ENCODE measurements at places on chromosomes 3 and 15.
A peak's percentile ranks its signal among the peaks of the same experiment; 100 is the strongest.

DNA sequence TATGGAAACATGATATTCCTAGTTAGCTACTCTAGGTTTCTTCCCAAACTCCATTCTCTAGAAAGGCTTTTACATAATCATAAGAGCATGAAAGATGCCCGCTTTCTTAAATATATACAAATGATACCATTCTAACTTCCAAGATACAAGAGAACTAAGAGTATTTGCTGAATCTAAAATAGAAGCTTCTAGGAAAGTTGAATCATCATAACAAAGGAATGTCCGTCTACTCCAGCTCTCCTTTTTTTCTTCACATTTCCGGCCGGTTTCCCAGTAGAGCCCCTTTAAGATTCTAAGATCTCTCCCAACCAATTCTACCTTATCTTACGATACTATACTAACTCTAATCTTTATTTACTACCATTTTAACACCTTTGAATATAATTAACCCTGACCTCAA is 60.1 kb downstream of the RAD18 start:
- no peak for DNase-seq

- DNase-seq: no peak
These were observed 15.9 kb downstream of the PPM1L start for GRCh38 chr3:160771811-160772459.

DNA sequence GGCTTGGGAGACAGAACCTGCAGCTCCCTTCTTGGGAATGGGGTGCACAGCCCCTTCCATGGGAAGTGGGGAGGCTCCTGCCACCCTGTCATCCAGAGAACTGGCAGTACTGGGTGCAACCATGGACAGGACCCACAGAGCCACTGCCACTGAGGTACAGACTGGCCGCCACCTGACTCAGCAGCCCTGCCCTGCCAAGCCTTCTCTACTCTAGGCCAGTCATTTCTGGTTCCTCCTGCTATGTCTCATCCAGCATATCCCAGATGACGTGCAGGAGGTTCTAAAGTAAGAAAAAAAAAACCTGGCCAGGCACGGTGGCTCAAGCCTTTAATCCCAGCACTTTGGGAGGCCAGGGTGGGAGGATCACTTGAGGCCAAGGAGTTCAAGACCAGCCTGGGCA is 76.9 kb upstream of the RPL32 start:
- no peak for DNase-seq

DNA sequence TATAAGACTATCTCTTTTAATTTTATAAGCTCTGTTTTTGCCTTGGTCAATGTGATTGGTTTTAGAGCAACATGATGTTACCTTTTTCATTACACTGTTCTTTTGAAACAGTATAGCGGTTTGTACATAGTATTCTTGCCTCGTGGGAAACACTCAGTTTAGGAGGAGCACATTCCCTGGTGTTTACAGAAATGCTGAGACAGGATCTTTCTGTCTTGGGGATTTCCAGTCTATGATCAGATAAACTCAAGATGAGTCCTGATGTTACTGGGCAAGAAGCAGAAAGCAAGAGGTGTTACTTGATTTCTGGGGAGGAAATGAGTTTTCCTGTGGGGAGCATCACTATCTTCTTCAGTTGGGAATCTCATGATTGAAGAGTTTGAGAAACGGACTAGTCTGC is 2.5 kb downstream of the TMEM266 start:
- DNase-seq: no peak

DNA sequence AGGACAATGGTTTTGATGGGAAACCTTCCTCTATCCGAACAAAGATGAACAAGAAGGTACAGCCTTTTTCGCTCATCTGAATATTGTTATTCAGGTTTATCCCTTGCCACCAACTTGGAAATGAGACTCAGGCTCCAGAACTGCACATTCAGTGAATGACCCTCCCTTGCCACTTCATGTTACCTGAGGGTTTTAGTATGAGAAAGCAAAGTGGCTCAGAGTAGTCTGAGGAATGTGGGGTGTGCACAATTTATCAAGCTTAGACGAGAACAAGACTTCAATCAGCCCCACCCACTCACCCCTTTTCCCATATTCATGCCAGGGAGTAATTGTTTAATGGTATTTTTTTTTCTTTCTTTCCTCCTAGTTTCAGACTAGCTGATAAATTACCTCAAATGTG is 265.3 kb upstream of the POU1F1 start:
- DNase-seq: no peak

DNA sequence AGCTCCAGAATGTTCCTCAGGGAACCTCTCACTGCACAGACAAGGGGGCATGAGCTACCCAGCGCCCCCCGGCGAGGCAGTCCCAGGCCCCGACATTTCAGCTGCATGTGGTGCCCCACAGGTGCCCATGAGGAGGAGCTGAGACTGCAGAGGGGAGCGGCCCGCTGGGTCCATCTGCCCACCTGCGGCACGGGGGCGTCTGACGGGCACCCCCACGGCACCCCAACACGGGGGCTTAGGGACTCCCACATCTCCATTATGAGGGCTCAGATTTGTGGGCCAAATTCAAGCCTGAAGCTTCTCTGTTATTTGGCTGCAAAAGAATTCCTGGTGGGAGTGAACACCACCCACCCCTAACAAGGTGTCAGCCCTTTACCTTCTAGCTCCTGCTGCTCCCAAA is 258.4 kb downstream of the UACA start:
- no peak for DNase-seq

DNA sequence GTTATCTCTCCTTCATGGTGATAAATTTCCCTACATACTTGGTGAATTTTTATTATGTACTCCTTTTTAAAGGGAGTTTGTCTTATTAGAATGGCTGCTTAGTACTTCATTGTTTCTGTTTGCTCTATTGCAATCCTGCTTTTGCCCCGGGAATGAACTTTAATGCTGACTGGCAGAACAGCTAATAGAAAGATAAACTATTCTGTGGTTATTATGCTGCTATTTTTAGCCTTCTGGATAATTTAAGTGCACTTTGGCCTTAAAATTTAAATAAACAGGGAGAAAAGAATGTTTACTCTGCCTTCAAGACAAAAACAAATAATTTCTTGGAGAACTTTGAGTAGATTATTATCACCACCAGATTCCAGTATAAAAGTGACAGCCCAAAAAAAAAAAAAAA is 413.8 kb upstream of the CCDC54 start:
- no peak for DNase-seq

GRCh38 chr3:33612607-33613006 is 105.4 kb downstream of the CLASP2 start:
- DNase-seq: no peak

- no peak for DNase-seq
These were observed 776.2 kb downstream of the FHIT start for GRCh38 chr3:60475096-60475495.

DNA sequence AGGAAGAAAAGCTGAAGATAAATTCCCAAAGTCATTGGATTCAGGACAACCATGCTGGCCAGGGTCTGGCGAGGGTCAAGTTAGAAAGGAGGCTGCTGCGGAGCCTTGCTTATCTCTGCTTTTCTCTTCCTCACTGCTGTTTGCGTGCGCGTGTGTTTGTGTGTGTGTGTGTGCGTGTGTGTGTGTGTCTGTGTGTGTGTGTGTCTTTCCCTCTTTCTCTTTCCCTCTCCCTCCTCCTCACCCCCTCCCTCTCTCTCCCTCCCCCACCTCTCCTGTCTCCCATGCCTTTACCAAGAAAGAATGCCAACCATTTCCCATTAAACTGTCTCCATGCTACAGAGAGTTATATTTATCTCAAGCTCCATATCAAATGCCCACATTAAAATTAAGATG is at the start of gene COLQ:
Gene COLQ (minus strand): TSS at position 134 of the 393 bp plus-strand sequence. CDS start 81 bp downstream, at position 53.
- DNase-seq: no peak

GRCh38 chr3:11350374-11350773 is 78.2 kb downstream of the ATG7 start:
- DNase-seq: no peak

DNA sequence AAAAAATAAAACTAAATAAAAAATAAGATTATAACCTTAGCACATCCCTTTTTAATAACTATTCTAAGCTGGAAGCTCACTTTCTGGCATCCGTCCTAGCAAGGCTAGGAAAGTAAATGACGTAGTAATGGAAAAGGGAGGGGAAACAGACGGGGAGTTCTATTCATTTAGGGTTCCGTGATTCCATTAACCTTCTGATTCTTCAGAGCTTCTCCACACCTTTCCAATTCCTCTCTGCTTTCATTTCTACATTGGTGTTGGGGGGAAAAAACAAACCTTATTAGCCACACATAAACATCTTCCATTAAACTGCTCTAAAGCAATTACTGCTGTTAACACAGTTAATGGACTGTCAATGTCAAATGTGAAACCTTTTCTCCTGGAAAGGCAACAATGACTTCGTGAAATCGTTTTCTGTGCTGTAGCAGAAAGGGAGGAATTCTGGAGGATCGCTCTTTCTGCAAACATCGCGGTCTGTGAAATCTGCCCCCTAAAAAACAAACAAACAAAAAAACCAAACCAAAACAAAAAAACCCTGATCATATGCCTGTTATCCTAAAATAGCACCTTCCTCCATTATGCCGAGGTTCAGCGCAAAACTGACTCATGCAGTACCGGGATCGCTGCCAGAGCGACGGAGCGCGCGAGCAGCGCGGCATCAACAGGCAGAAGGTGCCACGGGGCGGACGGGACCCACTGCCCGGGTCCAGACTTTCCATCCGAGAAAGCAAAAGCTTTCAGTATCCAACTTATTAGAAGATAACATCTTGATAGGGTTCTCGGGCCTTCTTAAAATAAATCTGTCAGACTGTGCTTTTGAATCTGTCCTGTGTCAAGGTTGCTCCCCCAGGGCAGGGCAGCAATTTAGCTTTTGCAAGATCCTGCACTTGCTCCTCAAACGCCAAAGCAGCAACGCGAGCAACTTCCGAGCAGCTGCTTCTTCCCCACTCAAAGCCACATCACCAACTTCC is 156.2 kb downstream of the FGF12 start:
- no peak for DNase-seq

DNA sequence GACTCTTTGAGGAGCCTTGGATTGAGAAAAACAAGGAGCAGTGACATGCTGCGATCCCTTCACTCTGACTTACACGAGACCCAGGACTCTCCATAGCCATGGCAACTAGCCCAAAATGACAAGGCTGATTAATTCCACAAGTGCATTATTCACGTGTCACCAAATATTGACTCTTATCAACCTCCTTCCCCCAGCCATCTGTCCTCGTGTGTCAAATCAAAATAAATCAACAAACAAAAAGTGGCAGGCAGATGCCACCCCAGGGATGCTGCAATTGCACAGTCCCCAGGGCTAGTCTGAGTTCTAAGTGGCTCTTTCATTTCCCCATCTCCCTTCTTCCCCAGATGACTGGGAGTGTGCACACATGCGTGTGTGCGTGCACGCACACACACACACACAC is 104.9 kb downstream of the AQP9 start:
- no peak for DNase-seq

GRCh38 chr15:63387748-63388493 is 6.3 kb upstream of the CA12 start:
- no peak for DNase-seq

- DNase-seq: no peak
These were observed 112.7 kb upstream of the SELENOK start for GRCh38 chr3:54004335-54004734.

- no peak for DNase-seq
These were observed 442.7 kb downstream of the OCA2 start for GRCh38 chr15:27656296-27656987.

- DNase-seq: no peak
These were observed 287.1 kb downstream of the IL5RA start for GRCh38 chr3:2823031-2823430.

- no peak for DNase-seq
These were observed 186.7 kb upstream of the CDIN1 start for GRCh38 chr15:36392676-36393266.

DNA sequence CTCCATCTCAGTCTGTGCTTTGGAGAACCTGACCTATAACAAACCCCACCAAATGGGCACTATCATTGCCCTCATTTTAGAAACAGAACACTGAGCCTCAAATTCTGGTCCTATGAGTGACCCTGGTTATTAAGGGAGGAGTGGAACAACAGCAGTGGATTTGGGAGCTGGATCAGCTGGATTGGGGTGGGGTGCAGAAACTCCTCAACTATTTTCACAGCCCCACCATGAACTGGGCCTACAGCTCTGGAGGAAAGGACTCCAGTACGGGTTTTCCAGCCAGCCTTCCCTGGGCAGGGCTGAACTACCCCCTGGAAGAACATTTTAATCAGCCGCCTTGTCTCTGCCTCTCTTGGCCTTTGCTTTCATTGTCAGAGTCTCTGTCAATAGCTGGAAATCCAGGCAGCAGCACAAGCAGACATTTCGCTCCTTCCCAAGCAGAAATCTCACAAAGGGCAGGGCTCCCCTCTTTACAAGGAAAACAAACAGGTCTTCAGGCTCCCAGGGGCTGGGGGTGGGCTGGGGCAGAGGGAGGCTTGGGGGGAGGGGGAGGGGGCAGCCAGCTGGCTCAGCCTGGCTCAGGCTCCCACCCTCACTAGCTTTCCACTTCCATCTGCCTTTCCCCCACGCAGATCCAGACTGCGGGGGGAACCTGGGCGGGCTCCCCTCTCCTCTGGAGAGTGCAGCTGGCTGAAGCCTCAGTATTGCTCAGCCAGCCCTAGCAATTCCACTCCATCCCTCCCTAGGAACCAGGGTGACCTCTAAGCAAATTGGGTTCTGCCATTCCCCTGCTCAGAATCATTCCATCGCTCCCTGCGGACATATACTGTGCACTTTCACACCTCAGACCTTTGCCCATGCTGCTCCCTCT is 13.7 kb upstream of the TLE3 start:
- DNase-seq: no peak

- no peak for DNase-seq
These were observed 125.9 kb upstream of the HES1 start for GRCh38 chr3:194009892-194010533.

GRCh38 chr15:38225381-38225780 is 27.3 kb upstream of the SPRED1 start:
- DNase-seq: no peak

- DNase-seq: no peak
These were observed 404.4 kb upstream of the PROK2 start for GRCh38 chr3:72189339-72189738.

DNA sequence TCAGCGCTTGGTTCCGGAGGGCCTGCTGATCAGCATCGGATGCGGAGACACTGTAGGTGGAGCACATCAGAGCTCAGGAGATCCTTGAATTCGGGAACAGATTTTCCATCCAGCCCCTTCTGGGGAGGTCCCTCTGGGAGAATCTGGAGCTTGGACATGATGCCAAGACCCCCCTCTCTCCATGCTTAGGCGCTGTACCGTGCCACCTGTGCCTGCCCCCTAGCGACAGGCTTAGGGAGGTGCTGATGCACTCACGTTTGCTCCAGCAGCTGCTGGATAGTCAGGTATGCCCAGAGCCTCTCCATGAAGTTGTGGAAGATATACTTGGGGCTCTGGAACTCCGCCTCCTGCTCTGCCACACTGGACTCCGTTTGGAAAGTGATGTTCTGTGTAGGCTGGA is 9.7 kb downstream of the ITIH4 start:
- peak; percentile 65 for DNase-seq

- DNase-seq: no peak
These were observed 105.8 kb upstream of the C15orf61 start for GRCh38 chr15:67415181-67415580.

- DNase-seq: no peak
These were observed 525.1 kb upstream of the GOLIM4 start for GRCh38 chr3:168620854-168621253.
